ENCODE measurements at places on chromosomes 3 and 15. TPM values are rescaled to one million over a fixed set of nuclear protein-coding genes. Genes with fewer than 3 reads are reported as not detected.
A peak's percentile ranks its signal among the peaks of the same experiment; 100 is the strongest.

DNA sequence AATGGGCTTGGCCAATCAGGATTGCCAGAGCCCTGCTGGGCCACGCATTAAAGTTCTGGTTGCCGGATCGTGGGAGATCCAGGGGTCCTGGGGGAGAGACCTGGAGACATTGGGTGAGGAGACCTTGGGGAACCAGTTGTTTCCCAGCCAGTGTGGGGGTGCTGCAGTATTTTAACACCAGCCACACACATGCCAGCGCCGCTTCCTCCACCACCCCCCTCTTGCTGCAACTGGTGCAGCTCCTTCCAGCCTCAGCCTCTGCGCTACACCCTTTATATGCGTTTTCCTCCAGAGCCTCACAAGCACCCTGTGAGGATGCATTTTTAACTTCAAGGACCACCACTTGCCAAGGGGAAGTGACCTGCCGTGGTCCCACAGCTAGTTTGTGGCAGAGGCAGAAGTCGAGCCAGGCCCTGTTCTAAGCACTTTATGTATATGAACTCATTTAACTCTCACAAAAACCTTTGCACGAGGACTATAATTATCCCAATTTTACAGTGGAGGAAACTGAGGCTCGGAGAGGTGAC, 29.4 kb upstream of the GRIP2 start:
- no peak for DNase-seq

Gene CCR9
- total RNA-seq = 0.31 TPM

- no peak for DNase-seq
These were observed 239.2 kb upstream of the IL12A start for GRCh38 chr3:159749406-159749805.

Gene GPR87
- not detected for total RNA-seq

Gene CDHR4
- 1.6 TPM for total RNA-seq

DNA sequence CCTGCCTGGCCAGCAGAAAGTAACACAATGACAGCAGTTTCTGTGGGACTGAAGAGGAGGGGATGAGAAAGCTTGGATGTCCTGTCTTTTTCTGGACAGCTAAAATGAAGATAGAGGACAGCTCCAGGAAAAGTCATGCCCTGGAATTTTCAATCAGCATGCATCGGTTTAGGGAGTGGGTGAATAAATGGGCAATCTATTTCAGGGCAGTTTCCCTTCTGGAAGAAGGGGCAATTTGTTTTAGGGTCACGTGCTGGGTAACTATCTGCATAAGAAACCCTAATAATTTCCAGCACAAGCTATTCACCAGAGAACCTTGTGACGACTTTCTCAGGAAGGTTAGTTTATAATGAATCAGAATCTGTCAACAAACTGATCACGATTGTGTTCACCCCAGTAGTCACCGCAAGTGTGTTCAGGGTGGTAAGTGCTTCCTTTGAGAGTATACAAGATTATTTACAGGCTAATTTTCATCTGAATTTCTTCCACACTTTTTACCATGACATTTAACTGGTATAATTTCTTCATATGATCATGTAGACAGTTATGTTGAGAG, 318.0 kb upstream of the GBE1 start:
- DNase-seq = no peak

GRCh38 chr3:71050538-71051258, 532.8 kb downstream of the FOXP1 start:
- no peak for DNase-seq

DNA sequence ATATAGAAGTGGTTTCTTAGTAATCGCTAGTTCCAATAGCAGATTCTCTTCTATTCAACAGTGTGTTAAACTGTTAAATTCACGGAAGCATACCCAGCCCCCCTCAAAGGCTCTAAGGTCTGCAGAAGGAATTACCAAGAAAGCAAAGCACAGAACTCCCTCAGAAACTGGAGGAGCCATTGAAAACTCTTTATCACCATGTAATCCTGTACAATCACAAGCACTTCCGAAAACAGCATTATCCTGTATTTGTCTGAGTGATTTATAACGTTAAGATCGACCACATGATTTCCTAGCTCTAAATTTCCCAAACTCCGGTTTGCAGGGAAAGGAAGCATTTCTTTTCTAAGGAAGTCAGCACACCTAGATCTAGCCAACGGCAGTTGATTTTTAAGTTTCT, 20.0 kb downstream of the MYO1E start:
- no peak for DNase-seq

Gene CCDC13
- 3.1 TPM for total RNA-seq

DNA sequence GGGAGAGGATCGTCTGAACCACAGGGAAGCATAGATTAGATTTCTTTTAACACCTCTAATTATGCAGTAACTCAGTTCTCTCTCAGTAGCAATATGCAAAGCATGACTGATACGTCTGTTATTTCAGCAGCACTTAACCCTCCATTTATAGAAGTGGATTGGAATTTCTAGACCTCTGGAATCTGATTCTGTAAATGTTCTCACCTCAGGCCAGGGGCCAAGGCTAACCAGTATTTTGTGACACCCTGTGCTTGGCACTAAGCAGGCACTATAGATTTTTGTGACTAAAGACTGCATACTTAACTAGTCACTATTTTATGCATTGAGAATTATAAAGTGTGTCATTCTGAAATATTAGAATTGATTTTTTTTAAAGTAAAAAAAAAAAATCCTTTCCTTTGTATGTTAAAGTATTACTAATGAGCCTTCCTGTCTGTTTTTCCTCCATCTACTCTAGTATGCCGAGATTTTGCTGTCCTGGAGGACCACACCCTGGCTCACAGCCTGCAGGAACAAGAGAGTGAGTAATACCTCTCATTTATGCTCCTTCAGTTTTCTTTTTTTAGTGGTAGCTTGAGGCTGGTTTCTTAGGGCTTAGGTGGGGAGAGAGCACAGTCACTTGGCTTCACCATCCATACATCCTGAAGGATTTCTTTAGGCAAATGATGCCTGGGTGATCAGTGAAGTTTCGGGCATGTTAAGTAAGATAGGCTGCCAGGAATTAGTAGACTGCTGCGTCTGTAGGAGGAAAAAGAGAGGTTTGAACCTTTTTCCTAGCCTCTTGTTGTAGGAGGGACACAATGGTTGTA, 26.5 kb upstream of the UTS2B start:
- DNase-seq = no peak

DNA sequence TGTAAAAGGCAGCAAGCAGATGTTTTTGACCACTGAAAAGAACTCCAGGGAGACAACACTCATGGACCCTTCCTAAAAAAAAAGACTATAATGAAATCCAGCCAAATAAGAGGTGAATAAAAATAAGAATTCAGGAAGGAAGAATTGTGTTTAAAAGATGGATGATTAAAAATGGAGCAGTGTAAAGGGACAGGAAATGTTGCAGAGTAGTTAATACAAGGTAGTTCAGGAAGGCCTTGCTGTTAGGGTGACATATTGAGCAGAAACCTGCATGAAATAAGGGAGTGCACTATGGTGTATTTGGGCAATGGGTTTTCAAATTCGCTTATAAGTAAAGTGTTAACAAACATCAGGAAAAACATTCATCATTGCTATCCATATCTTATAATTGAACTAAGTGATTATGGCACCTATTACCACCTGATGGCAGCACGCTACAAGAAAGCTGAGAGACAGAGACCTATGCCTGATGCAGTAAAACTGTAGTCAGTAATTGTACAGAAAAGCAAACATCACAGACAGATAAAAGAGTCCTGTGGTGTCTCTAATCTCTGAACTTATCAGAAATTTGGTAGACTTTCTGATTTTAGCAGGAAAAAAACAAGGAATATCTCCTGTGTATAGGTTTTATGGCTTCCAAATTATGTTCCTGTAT, 5.8 kb upstream of the DBR1 start:
- DNase-seq = no peak

DNA sequence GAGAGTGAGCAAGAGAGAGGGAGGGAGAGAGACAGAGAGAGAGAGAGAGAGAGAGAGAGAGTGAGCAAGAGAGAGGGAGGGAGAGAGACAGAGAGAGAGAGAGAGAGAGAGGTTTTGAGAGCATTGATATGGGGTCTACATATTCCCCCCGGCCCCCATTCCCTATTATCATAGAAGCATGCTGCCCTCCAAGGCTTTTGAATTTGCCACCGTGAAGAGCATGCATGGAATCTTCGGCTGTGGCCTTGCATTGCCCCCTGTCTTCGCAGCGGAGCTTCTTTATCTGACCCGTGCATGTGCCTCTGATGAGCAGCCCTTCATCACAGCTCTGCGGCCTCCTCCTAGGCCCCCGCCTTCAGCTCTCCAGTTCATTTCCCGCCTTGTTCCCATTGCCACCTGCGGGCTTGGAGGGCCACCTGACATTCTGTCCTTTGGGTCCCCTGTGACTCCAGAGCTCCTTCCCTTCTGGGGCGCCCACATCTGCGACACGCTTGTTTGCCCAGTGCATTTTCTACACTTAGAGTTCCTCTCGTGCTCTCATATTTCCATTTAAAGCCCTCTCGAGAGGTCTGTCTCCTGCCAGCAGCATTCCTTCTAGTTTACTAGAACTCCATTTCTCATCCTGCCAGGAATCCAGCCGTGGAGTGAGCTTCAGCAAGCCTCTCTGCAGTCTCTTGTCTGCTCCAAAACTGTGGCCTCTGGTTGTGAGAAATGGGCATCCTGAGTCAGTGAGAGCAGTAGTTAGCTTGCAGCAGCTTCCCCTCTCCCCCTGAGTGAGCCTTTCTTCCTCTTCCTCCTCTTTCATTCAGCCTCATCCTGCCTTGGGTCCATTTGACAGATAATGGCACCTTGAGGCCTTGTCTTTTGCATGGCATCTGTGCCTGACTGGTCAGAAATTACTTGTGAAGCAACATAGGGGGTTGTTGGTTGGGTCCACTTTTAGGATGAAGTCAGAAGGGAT, 25.3 kb downstream of the LPP start:
- DNase-seq = peak; percentile 63

DNA sequence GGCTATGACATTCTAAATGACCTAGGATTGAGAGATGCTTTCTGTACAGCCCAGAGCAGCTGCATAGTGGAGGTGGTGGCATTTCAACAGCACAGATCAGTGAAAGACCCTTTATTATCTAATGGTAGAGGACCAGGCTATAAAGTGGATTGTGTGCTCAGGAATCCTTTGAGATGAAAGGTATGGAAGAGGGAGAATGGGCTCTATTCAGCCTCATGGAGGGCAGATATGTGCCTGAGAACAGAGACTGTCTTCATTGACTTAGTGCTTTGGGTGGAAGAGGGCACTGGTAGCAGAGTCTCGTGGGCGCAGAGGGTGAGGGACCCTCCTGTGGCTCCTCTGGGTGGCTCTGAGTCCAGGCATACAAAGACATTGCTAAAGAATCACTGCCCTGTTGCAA, 130.0 kb upstream of the SLC24A5 start:
- no peak for DNase-seq

Gene SLC2A2
- total RNA-seq = not detected

DNA sequence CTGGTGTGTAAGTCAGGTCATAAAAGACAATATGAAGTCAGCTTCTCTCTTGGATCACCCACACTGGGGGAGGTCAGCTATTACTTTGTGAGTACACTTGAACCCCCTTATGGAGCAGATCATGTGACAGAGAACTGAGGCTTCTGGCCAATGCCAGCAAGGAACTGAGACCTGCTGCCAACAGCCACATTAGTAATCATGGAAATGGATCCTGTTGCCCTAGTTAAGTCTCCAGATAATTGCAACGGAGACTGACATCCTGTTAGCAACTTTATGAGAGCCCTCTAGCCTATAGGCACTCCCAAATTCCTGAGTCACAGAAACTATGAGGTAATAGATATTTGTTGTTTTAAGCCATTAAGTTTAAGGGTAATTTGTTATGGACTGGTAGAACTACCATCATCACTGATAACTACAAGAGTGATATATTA, 110.4 kb upstream of the GMNC start:
- no peak for DNase-seq

DNA sequence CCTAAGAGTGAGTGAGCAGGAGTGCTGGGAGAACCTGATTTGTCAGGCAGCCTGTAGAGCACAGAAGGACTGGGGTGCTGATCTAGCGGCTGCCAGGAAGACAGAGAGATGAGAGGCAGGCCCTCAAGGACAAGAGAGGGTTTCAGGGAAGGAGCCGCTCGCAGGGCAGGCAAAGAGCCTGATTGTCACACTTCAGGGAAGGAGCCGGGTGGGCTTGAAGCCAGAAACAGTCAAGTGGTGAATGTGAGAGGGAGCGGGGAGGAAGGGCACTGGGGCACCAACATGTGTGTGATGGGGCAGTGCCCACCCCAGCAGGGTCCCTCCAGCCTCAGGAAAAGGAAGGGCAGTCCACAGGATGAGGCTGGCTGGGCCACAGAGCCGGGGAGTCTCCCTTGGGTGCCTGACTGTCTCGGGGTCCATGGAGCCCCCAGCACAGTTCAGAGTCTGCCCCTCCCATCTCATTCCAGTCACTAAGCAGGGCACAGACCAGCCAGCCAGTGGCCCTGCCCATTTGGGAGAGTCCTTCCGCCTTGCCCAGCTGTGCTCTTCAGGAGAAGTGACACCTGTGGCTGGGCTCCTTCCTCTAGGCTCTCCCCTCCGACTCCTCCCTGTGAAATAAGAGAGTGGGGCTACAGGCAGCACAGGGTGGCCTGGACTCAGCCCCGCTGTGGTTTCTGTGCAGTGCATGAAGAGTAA, 148.6 kb downstream of the RAB11A start:
- no peak for DNase-seq

DNA sequence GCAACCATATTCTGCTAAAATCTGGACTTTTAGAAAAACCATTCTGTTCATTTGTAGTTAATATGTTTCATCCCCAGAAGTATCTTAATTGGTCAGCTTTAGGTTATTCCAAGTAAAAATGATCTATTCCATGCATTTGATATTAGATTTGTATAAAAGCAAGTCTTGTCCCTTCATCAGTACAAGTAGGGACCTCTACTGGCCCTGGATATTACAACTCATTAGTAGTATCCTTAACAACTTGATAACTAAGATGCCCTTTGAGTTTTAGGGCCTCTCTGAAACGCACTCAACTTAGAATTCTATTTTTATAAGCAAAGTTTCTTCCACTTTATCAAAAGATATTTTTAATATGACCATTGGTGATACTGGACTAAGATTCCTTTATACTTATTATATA, 25.3 kb upstream of the SELENOT start:
- no peak for DNase-seq

GRCh38 chr3:21163956-21164355, 587.1 kb downstream of the ZNF385D start:
- no peak for DNase-seq

- DNase-seq = peak; percentile 94
These were observed 1.3 kb downstream of the KLF15 start for GRCh38 chr3:126355777-126356372.

Gene INTS14
- 24.4 TPM for total RNA-seq

DNA sequence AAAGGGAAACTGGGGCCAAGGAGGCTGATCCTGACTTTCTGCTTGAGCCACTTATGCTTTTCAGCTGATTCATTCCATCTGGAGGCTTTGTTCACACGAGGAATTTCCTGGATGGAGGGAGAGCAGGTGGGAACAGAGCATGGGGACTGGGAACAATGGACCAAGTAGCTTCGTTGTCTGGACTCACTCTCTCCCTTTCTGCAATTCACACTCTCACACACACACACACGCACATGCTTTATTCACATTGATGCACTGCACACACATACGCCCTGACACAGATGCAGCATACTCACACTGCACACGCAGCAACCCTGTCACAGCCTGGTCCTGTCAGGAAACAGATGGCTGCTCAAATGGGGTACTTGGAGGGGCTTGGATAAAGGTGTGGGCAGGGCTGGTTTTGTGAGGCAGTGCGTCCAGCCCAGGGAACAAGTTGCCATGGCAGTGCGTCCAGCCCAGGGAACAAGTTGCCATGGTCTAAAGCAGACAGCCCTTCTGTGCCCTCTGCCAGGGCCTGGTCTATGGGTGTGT, 19.8 kb upstream of the CHCHD6 start:
- DNase-seq = no peak

Gene SI
- not detected for total RNA-seq

Gene STRIT1
- total RNA-seq = not detected
